ENCODE measurements at places on chromosomes 12 and 14. TPM values are rescaled to one million over a fixed set of nuclear protein-coding genes. Genes with fewer than 3 reads are reported as not detected.
A peak's percentile ranks its signal among the peaks of the same experiment; 100 is the strongest.

Gene LGMN
- total RNA-seq = 79.7 TPM

- no peak for DNase-seq
Observed at GRCh38 chr14:79256380-79256779, 954.9 kb downstream of the DIO2 start.

GRCh38 chr12:30423330-30423729 lies 272.3 kb downstream of the IPO8 start:
- no peak for DNase-seq

DNA sequence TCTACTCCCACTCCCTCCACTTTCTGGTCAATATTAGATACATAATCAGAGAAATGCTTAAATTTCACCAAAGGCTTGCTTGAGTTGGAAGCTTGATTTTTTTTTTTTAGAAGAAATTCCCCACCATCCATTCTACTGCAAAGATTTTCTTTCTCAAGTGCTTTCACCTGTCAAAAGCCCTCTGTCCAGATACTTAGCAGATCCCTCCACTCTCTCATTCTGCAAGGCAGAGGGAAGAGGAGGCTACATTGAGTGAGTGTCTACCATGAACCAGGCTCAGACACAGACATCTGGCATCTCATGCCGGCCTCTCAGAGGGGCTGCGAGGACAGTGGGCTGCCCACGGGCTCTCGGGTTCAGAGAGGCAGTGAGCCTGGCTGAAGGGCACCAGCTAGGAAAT lies 127.6 kb upstream of the GSC start:
- DNase-seq = peak; percentile 52

DNA sequence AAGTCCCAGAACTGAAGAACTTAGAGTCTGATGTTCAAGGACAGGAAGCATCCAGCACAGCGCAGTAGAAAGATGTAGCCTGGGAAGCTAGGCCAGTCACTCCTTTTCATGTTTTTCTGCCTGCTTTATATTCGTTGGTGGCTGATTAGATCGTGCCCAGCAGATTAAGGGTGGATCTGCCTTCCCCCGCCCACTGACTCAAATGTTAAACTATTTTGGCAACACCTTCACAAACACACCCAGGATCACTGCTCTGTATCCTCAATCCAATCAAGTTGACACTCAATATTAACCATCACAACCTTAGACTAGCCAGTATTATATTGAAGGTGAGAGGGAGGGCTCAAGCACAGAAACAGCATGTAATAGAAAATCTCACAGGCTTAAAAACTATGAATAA lies 222.9 kb downstream of the C12orf50 start:
- DNase-seq = no peak

- DNase-seq = peak; percentile 42
Observed at GRCh38 chr12:58745348-58746125, 174.8 kb downstream of the LRIG3 start.

DNA sequence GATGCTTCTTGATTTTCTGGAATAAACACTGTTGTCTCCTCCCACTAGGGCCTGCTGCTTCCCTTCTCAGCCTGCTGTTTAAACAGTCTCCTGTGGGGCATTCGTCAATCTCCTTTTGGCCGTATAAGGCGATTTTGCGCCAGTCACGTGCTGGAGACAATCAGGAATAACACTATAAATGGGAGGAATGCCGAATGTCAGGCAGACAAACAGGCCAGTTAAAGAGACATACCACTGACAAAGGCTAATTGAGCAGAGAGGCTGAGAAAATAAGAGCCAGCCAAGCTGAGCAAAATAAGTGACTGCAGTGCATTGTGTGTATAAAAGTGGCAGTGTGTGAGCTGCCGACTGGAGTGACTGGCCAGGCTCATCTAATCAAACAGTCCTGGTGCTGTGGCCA lies 23.3 kb downstream of the DMAC2L start:
- DNase-seq = peak; percentile 67

DNA sequence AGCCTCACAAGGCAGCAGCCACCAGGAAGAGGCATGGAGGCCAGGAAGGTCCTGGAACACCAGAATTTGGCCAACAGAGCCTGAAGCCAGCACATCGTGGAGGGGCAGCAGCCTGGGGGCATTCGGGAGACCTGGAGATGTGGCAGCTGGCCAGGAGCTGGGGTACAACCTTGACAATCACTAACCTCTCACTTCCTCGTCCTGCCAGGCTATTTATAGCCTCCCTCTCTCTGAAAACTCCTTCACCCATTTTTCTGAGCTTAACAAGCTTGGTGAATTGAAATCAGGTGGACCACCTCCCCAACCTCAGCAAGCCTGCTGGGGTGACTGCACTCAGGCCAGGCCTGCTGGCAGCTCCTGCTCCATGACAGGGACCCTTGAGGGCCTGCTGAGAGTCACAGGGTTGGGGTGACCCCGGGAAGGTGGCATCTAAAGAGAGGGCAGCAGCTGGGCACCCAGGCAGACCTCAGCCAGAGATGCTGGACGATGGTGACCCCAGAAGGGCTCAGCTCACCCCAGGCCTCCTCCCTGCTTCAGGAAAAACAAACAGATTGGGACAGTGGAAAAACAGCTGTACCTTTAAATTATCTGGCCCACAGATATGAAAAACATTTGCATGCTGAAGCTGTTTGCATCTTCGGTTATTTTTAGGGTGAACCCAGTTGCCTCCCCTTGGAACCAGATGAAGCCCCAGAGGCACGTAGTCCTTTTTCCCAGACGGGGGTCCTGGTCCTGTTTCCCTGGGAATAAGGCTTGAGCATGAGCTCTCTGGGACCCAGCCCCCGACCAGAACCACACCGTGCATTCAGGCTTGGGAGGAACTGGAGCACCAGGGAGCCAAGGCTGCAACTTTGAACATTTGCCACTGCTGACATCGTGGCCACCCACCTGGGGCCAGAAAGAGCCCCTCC lies 67.0 kb downstream of the PITPNM2 start:
- DNase-seq = no peak

GRCh38 chr12:544941-545635 lies 85.3 kb downstream of the B4GALNT3 start:
- DNase-seq = no peak
